ENCODE measurements at places on chromosomes 11 and 22. TPM values are rescaled to one million over a fixed set of nuclear protein-coding genes. Genes with fewer than 3 reads are reported as not detected.

The PAX6 gene
- polyA plus RNA-seq: 3.1 TPM

DNA sequence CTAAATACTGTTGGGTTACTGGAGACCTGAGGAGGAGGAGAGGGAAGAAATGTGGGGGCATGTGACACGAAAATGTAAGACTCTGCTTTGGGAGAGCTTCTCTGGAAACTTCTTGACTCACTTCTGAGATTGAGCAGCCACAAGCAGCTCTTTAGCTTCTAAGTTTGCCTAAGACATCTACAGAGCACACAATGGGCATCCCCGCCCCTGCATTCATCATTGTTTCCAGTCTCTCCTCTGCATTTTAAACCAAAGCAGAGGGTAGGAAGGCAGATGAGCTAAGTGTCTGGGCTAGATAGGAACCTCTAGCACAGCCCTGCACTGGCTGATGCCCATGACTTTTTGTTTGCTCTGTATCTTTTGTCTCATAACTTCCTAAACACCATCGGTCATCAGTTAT is 2.1 kb upstream of the OR52D1 start:
- no peaks in the 10 kb centered on the region for H3K27me3 ChIP-seq
- no peak overlapping the region for H3K4me3 ChIP-seq
- H3K36me3 ChIP-seq: no peaks in the 10 kb centered on the region

DNA sequence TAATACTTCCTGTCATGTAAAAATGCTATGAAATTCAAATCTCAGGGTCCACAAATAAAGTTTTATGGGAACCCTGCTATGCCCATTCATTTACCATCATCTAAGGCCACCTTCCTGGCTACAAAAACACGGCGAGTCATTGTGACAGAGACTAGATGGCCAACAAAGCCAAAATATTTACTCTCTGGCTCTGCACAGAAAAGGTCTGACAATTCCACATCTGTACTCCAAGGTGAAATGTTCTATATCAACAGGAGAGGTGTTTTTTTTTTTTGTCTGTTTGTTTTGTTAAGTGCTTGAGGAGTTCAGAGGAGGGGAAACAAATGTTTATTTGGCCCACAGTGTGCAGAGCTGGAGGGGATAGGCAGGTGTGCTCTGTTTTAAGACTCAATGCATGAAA is 18.6 kb upstream of the TMA7B start:
- H3K36me3 ChIP-seq: no peaks in the 10 kb centered on the region
- H3K4me1 ChIP-seq: peaks cover 1% of the 10 kb centered on the region
- H3K4me3 ChIP-seq: no peak overlapping the region
- no peak overlapping the region for H3K27ac ChIP-seq

DNA sequence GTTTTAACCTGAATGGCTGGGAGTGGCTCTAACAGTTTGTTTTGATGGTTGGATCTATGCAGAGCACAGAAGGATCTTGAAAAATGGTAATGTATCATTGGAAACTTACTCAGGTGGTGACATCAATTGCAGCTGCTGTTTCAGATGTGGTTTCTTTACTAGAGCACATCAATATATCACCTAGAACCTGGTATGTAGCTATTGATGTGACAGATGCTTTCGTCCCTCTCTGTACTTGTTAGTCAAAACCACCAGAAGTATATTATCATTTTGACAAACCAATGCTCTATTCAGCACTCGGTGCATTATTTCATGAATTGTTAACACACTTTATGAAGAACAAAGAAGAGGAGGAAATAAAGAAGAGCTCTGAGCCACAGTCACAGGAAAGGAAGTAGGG is 26.6 kb upstream of the SCN3B start:
- no peak for DNase-seq
- no peaks in the 10 kb centered on the region for H3K4me1 ChIP-seq
- no peak overlapping the region for H3K4me3 ChIP-seq
- no peaks in the 10 kb centered on the region for H3K27me3 ChIP-seq
- H3K36me3 ChIP-seq: no peaks in the 10 kb centered on the region

- no peak overlapping the region for H3K27ac ChIP-seq
- no peaks in the 10 kb centered on the region for H3K27me3 ChIP-seq
- no peaks in the 10 kb centered on the region for H3K36me3 ChIP-seq
- DNase-seq: no peak
- H3K4me3 ChIP-seq: no peak overlapping the region
These were observed 44.6 kb downstream of the PRCP start for GRCh38 chr11:82855616-82856015.

- DNase-seq: no peak
- no peak overlapping the region for H3K27ac ChIP-seq
- H3K4me1 ChIP-seq: no peaks in the 10 kb centered on the region
- H3K36me3 ChIP-seq: no peaks in the 10 kb centered on the region
These were observed 6.6 kb upstream of the RNF169 start for GRCh38 chr11:74742070-74742469.

DNA sequence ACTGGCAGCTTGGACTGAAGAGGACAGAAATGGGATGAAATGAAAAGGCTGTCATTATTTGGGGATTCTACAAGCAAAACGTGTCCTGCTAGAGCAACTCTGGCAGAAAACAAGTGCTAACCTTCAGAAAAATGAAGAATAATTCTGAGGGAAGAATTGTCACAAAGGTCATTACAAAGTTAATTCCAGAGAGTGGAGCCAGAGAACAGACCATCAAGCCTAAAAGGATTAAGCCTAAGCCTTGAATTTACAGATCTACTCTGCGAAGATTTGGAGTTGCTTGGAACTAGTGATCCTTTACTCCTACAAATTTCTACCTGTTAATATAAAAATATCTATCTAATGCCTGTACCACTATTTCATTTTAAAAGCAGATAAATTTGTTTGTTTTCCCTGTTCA is 1077.3 kb upstream of the CNTN5 start:
- no peaks in the 10 kb centered on the region for H3K27me3 ChIP-seq
- no peak overlapping the region for H3K4me3 ChIP-seq
- no peaks in the 10 kb centered on the region for H3K4me1 ChIP-seq
- no peak for DNase-seq

GRCh38 chr11:1338201-1339065 is 29.0 kb upstream of the TOLLIP start:
- no peak overlapping the region for H3K4me3 ChIP-seq
- DNase-seq: no peak
- H3K27me3 ChIP-seq: no peaks in the 10 kb centered on the region
- no peak overlapping the region for H3K27ac ChIP-seq
- peaks cover 15% of the 10 kb centered on the region for H3K4me1 ChIP-seq

DNA sequence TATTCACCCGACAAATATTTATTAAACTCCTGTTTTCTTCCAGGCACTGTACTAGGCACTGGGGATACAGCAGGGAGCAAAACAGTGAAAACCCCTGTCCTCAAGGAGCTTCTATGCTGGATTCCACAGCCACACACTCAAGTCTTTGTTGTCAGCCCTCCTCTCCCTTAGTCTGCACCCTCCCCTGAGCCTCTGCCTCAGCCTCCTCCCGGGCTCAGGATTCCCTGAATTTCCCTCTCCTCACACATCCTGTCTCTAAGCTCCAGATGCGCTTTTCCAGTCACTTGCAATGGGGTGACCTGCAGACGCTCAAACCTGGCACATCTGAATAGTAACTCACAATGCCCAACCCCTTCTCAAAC is 13.5 kb upstream of the TUB start:
- peaks cover 25% of the 10 kb centered on the region for H3K4me1 ChIP-seq
- H3K27me3 ChIP-seq: no peaks in the 10 kb centered on the region
- DNase-seq: peak; percentile 12
- no peaks in the 10 kb centered on the region for H3K36me3 ChIP-seq

GRCh38 chr11:124838805-124839127 is 26.5 kb upstream of the ROBO3 start:
- no peak overlapping the region for H3K27ac ChIP-seq
- no peaks in the 10 kb centered on the region for H3K36me3 ChIP-seq
- peaks cover 14% of the 10 kb centered on the region for H3K4me1 ChIP-seq
- no peak overlapping the region for H3K4me3 ChIP-seq

DNA sequence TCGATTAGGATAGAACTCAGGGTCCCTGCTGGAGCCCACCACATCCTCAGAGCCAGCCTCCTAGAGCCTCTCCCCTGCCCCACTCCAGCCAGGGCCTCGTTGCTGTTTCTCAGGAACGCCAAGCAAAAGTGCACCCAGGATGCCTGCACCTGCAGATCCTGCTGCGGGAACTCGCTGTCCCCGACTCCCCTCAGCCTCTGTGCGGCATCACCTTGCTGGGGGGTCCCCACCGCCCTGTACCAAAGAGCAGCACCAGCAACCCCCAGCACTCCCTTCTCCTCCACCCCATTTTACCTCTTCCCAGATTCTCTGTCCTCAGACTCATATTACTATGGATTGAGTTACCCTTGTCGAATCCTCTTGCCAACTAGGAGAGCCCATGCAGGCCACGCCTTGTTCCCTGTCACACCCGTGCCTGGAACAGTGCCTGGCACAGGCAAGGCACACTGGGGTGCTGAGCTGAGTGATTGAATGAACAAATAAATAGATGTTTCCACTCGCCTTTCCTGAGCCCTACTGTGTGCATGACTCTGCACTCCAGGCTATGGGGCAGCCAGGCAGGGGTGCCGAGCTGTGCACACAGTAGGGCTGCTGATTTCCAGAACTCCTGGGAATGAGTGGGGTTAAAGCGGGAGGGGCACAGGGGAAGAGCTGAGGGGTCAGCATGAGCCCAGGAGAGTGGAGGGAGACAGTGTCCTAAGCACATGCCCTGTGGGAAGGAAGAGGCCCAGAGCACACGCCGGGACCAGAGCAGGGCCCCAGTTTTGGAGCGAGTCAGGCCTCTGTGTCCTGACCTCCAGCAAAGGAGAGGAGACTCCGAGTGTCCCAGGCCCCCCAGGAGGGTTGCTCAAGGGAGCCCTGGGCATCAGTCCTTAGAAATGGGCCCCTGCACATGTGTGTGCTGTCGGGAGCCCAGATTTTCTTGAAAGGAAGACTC is 44.3 kb downstream of the LINC01488 start:
- H3K27ac ChIP-seq: no peak overlapping the region
- H3K27me3 ChIP-seq: no peaks in the 10 kb centered on the region
- H3K4me3 ChIP-seq: no peak overlapping the region
- no peaks in the 10 kb centered on the region for H3K4me1 ChIP-seq

The EIF3D gene
- 176 TPM for polyA plus RNA-seq

The MMP11 gene
- 13.6 TPM for polyA plus RNA-seq

The OTOG gene
- 4.2 TPM for polyA plus RNA-seq

All from testis (tissue), 5 donors.